ENCODE measurements at places on chromosomes 6 and 20. TPM values are rescaled to one million over a fixed set of nuclear protein-coding genes. Genes with fewer than 3 reads are reported as not detected.

Gene PRL
- 0.15 TPM for polyA plus RNA-seq

Gene OR2H2
- 0.13 TPM for polyA plus RNA-seq

DNA sequence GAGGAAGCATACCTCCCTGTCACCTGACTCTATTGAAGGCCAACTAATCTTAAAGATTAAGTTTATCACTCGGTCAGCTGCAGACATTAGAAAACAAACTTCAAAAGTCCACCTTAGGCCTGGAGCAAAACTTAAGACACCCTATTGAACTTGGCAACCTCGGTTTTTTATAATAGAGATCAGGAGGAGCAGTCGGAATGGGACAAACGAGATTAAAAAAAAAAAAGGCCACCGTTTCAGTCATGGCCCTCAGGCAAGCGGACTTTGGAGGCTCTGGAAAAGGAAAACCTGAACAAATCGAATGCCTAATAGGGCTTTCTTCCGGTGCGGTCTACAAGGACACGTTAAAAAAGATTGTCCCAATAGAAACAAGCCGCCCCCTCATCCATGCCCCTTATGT is 7.2 kb upstream of the PRR18 start:
- no peak for DNase-seq

- no peak for DNase-seq
Observed at GRCh38 chr6:42391441-42391840, 60.3 kb downstream of the TRERF1 start.

DNA sequence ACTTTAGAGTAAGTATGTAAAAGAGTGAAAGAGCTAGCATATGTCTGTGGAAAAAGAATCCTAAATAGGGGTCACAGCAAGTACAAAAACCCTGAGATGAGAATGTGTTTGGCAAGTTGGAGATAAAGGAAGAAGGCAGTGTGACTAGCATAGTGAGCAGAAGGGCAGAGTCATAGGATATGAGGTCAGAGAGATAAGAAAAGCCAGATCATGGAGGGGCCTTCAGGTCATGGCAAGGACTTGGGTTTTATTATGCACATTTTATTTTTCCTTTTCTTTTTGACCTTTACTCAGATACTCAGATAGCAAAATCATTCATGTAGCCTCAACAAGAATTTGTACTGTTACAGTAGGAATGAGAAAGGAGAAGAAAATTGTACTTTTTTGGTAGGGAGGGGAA is 138.0 kb downstream of the GJA1 start:
- no peak for DNase-seq

All from renal cortex interstitium (tissue), 15 donors.